ENCODE measurements at places on chromosomes 2 and 18.
A peak's percentile ranks its signal among the peaks of the same experiment; 100 is the strongest.

DNA sequence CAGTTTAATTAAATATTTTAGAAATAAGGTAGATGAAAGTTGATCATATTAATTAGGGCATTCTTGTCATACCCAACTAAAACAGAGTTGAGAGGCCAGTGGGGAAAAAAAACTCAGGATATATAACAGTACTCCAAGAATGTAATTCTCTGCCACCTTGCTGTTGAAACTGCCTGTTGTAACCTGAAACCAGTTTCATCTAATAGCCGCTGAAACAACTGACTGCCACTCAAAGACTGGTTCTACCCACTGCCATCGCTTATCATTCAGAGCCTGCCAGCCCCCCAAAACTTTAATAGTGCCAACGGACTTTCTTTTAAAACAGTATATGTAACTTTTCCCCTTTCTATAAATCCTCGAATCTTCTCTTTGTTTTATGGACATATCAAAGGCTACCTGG is 37.7 kb upstream of the FSIP2 start:
- no peak for DNase-seq

DNA sequence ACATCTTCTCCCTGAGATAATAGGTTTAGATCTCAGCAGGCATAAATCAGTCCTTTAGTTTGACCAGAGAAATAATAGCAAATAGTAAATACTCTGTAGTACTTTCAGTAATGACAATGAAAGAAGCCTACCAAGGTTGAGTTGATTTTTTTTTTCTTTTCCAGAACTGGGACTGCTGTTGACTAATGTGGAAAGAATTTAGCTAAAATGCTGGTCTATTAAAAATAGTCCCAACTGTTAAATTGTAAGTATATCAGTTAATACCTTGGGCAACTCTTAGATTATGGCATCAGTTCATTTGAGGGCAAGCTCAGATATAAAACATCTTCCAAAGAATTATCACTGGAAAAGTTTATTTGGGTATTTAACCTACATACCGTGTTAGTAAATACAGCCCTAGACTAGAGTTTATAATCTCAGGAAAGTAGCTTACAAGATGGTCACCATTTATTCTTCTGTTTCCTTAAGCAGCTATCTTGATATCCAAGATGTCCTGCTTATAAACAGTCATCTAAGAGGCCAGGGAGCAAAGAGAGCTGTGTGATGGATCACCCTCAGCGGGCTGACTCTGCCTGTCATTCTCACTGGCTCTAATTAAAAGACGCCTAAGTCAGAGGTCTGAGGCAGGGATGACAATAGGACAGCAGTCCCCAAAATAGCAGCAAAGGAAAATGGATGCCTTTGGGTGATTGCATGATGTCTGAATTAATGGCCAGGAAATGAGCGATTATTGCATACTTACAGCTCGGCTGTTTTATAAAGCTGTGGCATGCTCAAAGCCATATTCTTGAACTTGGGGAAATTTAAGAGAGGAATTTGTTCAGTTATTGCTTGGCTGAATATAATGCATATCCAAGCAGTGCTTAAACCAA is 121.3 kb downstream of the MTX2 start:
- DNase-seq, result peak; percentile 27

DNA sequence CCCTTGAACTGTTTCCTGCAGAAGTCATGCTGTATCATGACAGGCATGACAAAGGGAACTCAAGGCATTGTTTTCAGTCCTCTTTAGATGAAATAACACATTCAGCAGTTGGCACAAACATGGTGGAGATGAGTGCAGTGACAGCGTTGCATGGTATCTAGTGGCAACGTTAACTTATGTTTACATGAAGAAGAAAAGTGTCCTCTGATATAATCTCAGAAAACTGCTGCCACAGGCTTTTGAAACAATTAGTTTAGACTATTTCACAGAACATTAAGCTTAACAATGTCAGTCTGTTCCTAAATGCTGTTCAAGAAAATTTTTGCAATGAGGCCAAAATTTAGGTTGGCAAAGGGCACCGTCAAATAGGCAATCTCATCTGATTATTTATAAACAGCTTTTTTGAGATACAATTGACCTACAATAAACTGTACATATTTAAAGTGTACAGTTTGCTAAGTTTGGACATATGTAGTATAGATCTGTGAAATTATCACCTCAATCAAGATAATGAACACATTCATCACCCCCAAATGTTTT is 64.7 kb downstream of the LYPD6B start:
- no peak for DNase-seq

GRCh38 chr18:34870555-34871310 is 160.6 kb downstream of the DTNA start:
- DNase-seq, result no peak

GRCh38 chr2:86372641-86373502 is 35.4 kb upstream of the REEP1 start:
- peak; percentile 49 for DNase-seq

DNA sequence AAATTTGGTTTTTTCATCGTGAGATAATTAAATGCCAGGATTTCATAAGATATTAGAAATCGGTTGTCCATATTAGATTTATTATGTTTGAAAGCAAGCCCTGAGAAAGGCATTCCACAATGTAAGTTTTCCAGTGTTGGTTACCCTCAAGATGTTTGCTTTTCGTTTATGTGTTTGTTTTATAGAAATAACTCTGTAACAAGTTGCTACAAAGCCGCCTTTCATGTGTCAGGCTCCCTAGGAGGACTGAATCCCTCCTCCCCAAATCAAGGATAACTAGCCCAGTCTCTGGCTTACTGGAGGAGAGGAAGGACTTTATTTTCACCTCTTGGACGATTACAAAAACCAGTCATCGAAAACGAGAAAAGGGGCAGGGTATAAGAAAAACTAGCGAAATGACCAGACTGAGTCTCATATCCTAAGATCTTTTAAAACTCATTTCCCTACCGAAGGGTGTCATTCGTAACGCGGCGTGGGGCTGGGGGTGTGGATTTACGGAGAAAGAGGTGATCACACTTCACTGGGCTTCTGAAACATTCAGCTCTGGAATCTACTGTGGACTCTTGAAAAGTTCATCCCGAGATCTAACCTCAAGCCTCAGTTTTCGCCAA is 1.0 kb upstream of the PEX13 start:
- no peak for DNase-seq

- DNase-seq, result peak; percentile 8
These were observed 536 bp downstream of the ELP2 start for GRCh38 chr18:36130039-36130831.

DNA sequence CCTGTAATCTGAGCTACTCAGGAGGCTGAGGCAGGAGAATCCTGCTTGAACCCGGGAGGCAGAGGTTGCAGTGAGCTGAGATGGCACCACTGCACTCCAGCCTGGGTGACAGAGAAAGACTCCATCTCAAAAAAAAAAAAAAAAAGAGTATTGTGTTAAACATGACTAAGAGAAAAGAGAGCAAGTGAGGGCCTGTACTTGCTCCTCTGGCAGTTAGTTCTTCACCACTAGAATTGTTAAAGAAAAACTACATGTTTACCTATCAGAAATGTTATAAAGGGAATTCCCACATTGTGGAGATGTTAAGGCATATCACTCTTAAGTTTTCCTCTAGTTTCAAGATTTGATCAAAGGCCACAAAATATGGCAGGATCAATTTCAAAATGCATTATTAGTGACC is 75.4 kb upstream of the LRATD1 start:
- DNase-seq, result no peak

DNA sequence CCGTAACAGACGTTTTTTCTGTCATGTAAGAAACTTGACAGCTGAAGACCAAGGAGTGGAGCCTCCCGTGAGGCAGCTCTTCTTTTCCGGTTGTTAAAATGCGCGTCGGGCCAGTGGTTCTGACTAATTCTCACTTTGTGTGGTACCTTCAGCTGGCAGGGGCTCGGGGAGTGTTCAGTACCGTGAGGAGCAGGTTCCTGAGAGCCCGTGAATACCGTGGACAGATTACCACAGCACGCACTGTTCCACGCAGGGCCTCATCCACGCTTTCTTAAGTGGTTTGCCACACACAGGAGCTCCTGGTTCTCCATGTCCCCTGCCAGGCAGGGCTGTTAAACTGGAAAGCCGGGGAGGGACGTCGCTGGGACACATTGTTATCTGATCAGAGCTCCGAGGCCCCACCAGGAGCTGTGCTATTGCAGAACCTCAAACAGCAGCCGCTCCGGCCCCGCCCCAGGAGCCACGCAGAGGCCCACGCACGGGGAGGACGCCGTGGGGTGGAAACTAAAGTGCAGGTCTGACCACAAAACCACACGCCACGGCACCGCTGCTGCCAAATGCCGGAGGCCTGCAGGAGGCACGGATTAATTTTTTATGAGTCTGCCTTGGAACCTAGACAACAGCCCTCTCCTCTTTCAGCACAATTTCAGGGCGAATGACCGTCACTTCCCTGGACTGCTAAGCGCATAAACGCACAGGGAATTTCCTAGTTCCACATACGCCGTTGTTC is 43.3 kb downstream of the NFATC1 start:
- peak; percentile 9 for DNase-seq

GRCh38 chr2:182496596-182496995 is 69.8 kb upstream of the PDE1A start:
- DNase-seq, result no peak

GRCh38 chr18:50494569-50494968 is 65.3 kb upstream of the MAPK4 start:
- DNase-seq, result no peak
